Heart left ventricle (tissue), 16 donors: ENCODE measurements at places on chromosomes 13 and 19. TPM values are rescaled to one million over a fixed set of nuclear protein-coding genes. Genes with fewer than 3 reads are reported as not detected.

The CD320 gene
- polyA plus RNA-seq = 70.5 TPM

The ZNF446 gene
- polyA plus RNA-seq = 6.7 TPM

The UCHL3 gene
- polyA plus RNA-seq = 72.1 TPM

The COLGALT1 gene
- polyA plus RNA-seq = 16.1 TPM

The WDR18 gene
- polyA plus RNA-seq = 34.5 TPM

The KCNN4 gene
- 0.46 TPM for polyA plus RNA-seq

DNA sequence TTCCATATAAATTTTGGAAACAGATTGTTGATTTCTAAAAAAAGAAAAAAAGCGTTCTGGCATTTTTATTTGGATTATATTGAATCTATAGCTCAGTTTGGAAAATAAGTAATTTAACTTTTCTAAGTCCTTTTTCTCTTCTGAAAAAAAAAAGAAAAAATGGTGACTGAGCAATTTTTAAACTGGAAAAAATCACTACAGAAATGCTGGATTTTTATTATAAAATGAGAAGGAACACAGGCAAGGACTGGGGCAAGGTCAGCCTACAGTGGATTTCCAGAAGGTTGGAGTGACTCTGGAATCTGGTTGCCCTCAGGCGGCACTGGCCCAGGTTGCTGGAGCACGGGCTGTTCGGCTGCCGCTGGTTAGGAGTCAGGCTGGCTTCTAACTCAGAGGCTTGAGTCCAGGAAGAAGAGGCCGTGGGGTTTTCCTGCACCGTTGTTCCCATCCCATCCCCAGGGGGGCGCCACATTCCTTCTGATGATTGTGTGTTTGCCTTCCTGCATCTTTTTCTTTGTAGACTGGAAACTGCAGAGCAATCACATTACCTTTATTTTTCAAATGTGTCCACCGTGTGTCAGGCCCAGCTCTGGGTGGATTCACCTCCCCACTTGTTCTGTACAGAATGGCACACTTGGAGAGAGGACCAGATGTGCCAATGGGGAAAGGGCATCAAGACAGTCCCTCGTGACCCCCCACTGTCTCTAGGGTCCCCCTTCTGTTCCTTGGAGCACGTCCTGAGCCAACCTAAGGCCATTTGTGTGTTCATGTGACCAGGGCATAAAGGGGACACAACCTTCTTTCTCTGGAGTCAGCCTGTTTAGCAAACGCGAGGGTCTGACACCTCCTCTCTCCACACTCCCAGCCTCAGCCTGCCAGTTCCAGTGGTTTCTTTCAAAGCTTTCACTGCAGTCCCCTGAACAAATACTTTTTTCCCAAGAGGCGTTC is 44.5 kb upstream of the GTF3A start:
- H3K4me1 ChIP-seq = no peaks in the 10 kb centered on the region
- H3K4me3 ChIP-seq = no peak overlapping the region
- peak; percentile 20 for DNase-seq
- H3K36me3 ChIP-seq = no peaks in the 10 kb centered on the region

GRCh38 chr19:47302249-47302648 is 7.4 kb upstream of the C5AR1 start:
- H3K36me3 ChIP-seq = no peaks in the 10 kb centered on the region
- H3K4me3 ChIP-seq = no peak overlapping the region
- H3K27ac ChIP-seq = no peak overlapping the region
- no peaks in the 10 kb centered on the region for H3K27me3 ChIP-seq
- peaks cover 5% of the 10 kb centered on the region for H3K4me1 ChIP-seq

GRCh38 chr19:2848616-2849015 is 7.3 kb downstream of the ZNF555 start:
- peaks cover 15% of the 10 kb centered on the region for H3K4me1 ChIP-seq
- no peak overlapping the region for H3K4me3 ChIP-seq
- H3K27ac ChIP-seq = no peak overlapping the region

DNA sequence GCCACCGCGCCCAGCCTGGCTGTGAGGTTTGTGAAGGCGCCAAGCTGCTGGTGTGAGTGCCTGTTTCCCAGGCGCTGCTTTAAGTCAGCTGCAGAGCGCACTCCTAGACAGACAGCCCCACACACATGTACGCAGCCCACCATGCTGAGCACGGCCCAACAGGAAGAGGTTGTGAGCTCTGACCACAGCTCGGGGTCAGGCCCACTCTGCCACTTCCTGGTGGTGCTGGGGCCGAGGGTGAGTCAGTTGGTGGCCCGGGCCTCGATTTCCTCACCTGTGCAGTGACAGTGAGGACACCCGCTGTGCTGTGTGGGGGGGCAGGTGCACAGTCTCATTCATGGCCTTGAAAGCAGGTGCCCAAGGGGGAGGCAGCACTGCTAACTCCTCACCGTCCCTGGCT is 106.7 kb downstream of the KDM4B start:
- no peak overlapping the region for H3K4me3 ChIP-seq
- H3K27me3 ChIP-seq = no peaks in the 10 kb centered on the region

GRCh38 chr19:13693889-13694288 is 70.4 kb upstream of the MRI1 start:
- no peaks in the 10 kb centered on the region for H3K36me3 ChIP-seq
- H3K4me3 ChIP-seq = no peak overlapping the region
- no peaks in the 10 kb centered on the region for H3K4me1 ChIP-seq
- DNase-seq = no peak
- no peak overlapping the region for H3K27ac ChIP-seq
- H3K27me3 ChIP-seq = no peaks in the 10 kb centered on the region

DNA sequence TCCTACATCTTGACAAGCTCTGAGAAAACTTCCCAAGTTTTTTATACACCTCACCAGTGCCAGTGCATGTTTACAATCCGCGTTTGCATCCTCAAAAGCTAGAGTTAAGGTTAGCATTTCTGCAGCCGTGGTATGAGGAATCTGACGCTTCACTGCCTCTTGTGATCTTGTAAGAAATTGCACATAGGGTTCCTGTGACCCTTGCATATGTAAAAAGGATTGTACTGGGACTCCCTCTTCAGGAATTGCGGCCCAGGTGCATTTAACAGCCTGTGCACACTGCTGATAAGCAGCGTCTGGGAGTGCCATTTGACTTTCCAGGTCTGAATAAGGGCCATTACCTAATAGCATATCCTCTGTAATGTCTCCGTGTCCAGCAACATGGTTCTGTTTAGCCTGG is 15.3 kb downstream of the FPR3 start:
- DNase-seq = peak; percentile 52
- peaks cover 31% of the 10 kb centered on the region for H3K4me1 ChIP-seq
- H3K27me3 ChIP-seq = no peaks in the 10 kb centered on the region
- no peak overlapping the region for H3K4me3 ChIP-seq
